Mesenteric fat pad (tissue), 1 donor: ENCODE measurements at places on chromosomes 6 and 20. TPM values are rescaled to one million over a fixed set of nuclear protein-coding genes. Genes with fewer than 3 reads are reported as not detected.

- no peak for DNase-seq
Measured at GRCh38 chr6:39688494-39688893, 36.7 kb downstream of the KIF6 start.

GRCh38 chr6:98047164-98047563 lies 764.1 kb upstream of the MMS22L start:
- DNase-seq, result no peak

- DNase-seq, result no peak
Measured at GRCh38 chr6:105600336-105601260, 197.7 kb upstream of the PREP start.

The C6orf118 gene
- total RNA-seq, result not detected
